Panc1 (cell line): ENCODE measurements at places on chromosomes 6 and 20. TPM values are rescaled to one million over a fixed set of nuclear protein-coding genes. Genes with fewer than 3 reads are reported as not detected.

DNA sequence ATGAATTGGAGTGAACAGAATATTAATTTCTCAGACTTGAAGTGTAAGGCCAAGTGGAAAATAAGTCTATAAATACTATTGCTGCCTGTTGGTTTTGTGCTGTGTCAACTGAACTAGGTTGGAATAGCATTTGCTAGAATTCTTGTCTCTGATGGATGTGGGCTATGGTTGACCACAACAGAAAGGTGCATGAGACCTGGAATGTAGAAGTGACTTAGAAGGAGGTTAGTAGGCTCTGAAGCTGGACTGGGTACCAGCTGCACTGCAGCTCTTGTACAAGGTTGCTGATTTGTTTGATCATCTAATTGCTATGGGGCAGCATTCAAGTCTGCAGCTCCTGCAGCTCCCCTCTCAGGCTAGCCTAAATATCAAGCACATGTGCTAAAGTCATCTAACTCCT is 479.0 kb upstream of the NRSN1 start:
- no peaks in the 10 kb centered on the region for H3K27me3 ChIP-seq
- no peak for DNase-seq
- no peaks in the 10 kb centered on the region for H3K36me3 ChIP-seq
- H3K4me3 ChIP-seq: no peak overlapping the region
- H3K4me1 ChIP-seq: no peaks in the 10 kb centered on the region

DNA sequence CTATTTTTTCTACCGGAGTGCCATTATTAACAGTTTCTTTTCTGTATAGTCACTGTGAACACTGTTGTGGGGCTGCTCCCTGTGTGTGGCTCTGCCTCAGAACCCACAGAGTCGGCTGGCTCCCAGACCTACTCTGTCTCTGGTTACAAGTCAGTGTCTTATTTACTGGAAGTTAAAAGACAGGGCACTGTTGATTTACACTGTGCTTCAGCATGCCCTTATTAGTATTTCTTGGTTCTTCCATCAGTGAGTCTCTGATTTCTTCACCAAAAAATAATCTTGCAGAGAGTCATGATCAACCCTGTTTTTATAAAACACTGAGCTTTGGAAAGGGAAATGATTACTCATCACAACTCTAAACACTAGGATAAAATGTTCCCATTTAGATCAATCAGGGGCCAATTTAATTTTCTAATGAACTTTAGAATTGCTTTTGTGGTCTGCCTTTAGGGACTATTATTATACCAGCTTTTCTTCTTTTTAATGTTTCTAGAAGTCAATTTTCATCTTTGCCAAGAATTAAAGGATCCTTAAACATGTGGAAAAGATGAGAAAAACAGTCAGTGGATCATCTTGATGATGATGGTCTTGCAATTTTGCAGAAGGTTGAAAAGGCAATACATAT is 92.6 kb downstream of the UTRN start:
- no peaks in the 10 kb centered on the region for H3K27me3 ChIP-seq
- no peak overlapping the region for H3K4me3 ChIP-seq
- DNase-seq: no peak
- no peak overlapping the region; the same call in 1 of the 2 replicates for H3K27ac ChIP-seq
- no peaks in the 10 kb centered on the region for H3K36me3 ChIP-seq

DNA sequence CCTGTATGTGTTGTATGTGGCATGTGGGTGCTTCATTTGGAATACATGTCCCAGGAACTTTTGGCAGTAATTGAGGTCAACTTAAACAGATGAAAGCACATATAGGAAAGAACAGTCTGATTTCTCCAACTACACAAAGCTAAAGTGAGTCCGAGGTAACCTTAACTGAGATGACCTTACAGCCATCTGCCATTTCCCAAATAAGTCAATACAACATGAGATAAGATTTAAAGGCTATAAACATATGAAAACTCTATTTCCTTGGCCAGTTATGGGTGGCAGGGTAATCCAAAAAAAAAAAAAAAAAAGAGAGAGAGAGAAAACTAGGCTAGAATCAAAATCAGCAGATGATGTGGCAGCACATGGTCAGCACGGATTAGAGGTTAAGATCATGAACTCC is 1068.3 kb downstream of the KHDRBS2 start:
- H3K4me1 ChIP-seq: no peaks in the 10 kb centered on the region
- H3K27me3 ChIP-seq: no peaks in the 10 kb centered on the region
- H3K36me3 ChIP-seq: no peaks in the 10 kb centered on the region
- no peak overlapping the region for H3K27ac ChIP-seq

Gene IP6K3
- total RNA-seq: not detected

DNA sequence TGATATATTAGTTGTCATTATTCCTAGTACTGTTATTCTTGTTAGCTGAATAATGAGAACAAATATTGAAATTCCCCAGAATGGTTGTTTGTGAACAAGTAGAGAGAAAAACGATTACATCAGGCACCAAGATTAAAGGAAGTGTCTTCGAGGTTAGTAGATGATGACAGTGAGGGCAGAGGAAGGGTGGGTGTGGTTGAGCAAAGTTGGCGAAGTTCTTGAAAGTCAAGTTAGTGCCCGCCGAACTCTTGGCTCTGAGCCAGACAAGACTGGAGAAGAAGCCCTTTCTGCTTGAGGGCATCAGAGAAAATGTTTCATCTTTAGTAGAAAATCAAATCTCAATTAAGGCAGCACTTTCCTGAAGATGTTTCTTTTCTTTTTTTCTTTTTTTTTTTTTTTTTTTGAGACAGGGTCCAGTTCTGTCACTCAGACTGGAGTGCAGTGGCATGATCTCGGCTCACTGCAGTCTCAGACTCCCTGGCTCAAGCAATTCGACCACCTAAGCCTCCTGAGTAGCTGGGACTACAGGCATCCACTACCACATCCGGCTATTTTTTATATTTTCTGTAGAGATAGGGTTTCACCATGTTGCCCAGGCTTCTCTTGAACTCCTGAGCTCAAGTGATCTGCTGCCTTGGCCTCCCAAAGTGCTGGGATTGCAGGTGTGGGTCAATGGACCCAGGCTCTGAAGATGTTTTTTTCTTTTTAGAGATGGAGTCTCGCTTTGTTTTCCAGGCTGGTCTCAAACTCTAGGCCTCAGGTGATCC is 77.1 kb downstream of the SGK1 start:
- H3K4me3 ChIP-seq: no peak overlapping the region
- H3K27me3 ChIP-seq: no peaks in the 10 kb centered on the region
- no peak overlapping the region for H3K27ac ChIP-seq
- no peak for DNase-seq
- H3K4me1 ChIP-seq: no peaks in the 10 kb centered on the region
- no peaks in the 10 kb centered on the region for H3K36me3 ChIP-seq

DNA sequence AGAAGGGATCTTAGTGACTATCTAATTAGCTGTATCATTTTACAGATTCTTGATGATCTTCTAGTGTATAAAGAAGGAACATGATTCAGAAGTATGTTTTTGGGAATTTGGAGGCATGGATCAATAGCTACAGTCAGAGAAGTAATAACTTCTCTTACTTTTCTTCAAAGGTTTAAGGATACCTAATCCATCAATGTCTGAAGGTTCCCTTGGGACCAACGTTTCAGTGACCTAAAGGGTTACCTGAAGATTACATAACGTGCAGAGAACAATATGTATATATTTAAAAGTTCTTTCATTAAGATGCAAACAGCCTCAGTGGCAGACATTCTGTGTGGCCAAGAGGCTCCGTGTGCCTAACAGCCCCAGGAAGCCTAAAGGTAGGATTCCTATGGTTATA is 3.2 kb downstream of the HDAC2 start:
- no peaks in the 10 kb centered on the region for H3K36me3 ChIP-seq
- H3K4me3 ChIP-seq: no peak overlapping the region
- DNase-seq: no peak
- no peak overlapping the region for H3K27ac ChIP-seq
- H3K27me3 ChIP-seq: no peaks in the 10 kb centered on the region
- H3K4me1 ChIP-seq: peaks cover 22% of the 10 kb centered on the region

- H3K27me3 ChIP-seq: no peaks in the 10 kb centered on the region
- H3K27ac ChIP-seq: no peak overlapping the region
- peak; percentile 42 for DNase-seq
- H3K4me1 ChIP-seq: peaks cover 6% of the 10 kb centered on the region
These were observed 20.3 kb downstream of the TTBK1 start for GRCh38 chr6:43263314-43264178.
